Stimulated activated CD4-positive, alpha-beta T cell treated with anti-CD3 and anti-CD28 coated beads, Interleukin-2, amount 100 ng/mL, for 48 hours (primary cell): ENCODE measurements at places on chromosomes 5 and 9.

- no peak for DNase-seq
Measured at GRCh38 chr9:123642291-123643278, 286.6 kb downstream of the CRB2 start.

- no peak for DNase-seq
Measured at GRCh38 chr9:120676767-120677402, 37.4 kb downstream of the MEGF9 start.

- DNase-seq: no peak
Measured at GRCh38 chr9:4583001-4583400, 79.1 kb upstream of the PLPP6 start.

DNA sequence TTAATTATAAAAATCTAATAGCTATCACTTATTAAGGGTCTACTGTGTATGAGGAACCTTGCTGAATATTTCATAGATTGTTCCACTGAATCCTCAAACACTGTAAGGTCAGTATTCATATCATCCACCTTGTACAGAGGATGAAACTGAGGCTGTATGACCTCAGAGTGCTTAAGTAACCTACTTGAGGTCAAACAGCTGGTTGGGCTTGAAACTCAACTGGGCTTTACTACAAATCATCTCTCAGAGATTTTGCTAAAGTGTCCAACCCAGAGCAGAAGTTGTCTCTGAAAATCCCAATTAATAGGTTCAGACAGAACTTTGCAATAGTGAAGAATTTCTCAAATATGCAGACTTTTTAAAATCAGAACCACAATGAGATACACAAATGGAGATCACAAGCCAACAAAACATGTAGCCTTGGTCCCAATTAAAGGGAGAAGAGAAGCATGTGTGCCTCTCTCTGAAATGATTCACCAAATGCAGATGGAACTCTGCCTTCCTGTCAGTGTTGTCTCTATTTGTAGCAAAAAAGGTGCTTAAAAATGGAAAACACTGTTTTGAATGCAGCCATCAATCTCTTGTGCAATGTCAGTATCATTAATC is 131.4 kb downstream of the FAM114A2 start:
- no peak for DNase-seq

DNA sequence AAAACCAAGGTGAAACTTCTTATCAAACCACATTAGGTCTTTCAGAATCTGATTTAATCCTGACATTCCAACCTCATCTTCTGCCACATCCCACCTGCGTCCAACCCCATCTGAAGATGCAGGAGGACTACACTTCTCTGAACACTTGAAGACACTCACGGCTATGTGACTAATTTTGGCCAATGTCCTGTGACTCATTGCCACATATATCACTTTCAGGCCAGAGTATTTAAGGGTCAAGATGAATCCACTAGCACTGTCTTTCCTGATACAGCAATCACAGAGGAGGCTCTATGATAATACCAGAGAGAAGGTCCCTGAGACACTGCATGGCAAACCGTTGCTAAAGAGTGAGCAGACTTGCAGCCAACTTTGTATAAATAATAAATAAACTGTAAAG is 323.4 kb downstream of the NR2F1-AS1 start:
- no peak for DNase-seq

- no peak for DNase-seq
Measured at GRCh38 chr5:3187771-3188425, 407.7 kb upstream of the IRX1 start.

DNA sequence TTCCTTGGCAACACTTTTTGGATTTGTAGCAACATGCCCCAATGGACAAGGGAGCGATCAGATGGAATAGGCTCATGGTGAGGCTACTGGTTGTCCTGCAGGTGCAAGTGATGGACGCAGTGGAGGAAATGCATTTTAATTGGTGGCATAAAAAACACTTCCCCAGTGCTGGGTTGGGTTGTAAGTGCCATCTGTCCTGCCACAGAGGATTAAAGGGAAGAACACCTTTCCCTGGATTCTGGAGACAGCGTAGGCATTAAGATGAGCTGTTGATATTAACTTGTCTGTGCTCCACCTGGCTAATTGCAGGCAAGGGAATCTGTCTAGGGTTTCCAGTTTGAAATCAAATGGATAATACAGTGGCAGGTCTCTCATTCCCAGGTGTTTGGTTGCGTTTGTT is 173.4 kb downstream of the ZNF462 start:
- DNase-seq: no peak

GRCh38 chr9:132927704-132928103 is 16.7 kb downstream of the TSC1 start:
- no peak for DNase-seq

- DNase-seq: no peak
Measured at GRCh38 chr9:127058011-127058644, 64.3 kb downstream of the ANGPTL2 start.

- no peak for DNase-seq
Measured at GRCh38 chr9:82606492-82607382, 456.2 kb downstream of the RASEF start.

GRCh38 chr5:87499478-87500410 is 87.0 kb upstream of the CCNH start:
- no peak for DNase-seq

- no peak for DNase-seq
Measured at GRCh38 chr5:55360190-55360589, 52.4 kb downstream of the MTREX start.

- no peak for DNase-seq
Measured at GRCh38 chr5:152592416-152592815, 187.3 kb upstream of the NMUR2 start.

DNA sequence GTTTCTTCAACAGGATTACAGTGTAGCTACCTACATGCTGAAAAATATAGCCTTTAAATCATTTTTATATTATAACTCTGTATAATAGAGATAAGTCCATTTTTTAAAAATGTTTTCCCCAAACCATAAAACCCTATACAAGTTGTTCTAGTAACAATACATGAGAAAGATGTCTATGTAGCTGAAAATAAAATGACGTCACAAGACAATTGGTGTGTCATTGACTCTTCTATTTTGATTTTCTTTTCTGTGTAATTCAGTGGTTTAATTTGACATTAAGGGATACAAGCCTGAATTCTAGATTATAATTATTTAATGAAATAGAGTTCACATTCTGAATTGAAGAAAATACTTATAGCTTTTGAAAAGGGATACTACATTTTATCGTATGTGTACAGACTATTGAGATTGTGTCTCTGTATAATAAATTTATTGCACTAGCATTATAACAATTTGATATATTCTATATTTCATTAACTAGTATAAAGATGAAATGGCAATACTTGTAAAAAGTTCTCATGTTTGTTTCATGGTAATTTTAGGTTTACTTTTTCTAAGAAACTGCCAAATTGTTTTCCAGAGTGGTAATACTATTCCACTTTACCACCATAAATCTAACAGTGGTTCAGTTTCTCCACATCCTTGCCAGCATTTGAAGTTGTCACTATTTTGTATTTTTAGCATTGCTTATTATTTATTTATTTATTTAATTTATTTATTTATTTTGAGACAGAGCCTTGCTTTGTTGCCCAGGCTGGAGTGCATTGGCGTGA is 18.7 kb downstream of the ANXA1 start:
- no peak for DNase-seq

GRCh38 chr9:8486095-8486494 is 686.5 kb upstream of the DMAC1 start:
- no peak for DNase-seq
